ENCODE measurements at places on chromosomes 11 and 22.
A peak's percentile ranks its signal among the peaks of the same experiment; 100 is the strongest.

GRCh38 chr11:69954756-69955155, 123.4 kb upstream of the ANO1 start:
- no peak for DNase-seq

DNA sequence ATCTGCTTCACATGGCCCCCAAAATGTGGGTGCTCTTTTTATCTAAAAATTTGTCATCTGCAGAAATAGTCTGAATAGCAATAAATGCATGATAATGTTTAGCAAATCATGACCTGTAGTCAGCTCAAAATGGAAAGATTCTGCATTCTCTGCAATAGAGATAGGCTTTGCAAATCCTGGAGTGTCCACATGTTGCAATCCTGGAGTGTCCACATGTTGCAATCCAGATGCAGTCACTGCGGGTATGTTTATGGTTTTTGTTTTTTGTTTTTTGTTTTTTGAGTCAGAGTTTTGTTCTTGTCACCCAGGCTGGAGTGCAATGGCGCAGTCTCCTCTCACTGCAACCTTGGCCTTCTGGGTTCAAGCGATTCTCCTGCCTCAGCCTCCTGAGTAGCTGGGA, 20.2 kb upstream of the LRRC32 start:
- DNase-seq = peak; percentile 86

DNA sequence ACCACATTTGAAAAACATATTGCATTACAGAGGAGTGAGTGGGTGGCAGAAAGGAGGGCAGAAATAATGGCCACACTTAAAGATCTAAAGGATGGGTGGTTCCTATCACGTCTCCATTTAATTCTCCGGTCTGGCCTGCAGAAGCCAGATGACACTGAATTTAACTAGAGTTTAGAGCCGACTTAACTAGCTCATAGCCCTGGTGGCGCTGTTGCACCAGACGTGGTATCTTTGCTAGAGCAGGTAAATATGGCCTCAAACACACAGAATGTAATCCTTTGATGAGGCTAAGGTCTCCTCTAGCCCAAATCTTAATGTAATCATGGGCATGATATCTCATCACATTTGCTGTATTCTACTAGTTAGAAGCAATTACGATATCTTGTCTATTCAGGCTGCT, 51.5 kb upstream of the GAL start:
- DNase-seq = peak; percentile 70

GRCh38 chr11:81432333-81432732, 1301.3 kb downstream of the FAM181B start:
- DNase-seq = no peak

DNA sequence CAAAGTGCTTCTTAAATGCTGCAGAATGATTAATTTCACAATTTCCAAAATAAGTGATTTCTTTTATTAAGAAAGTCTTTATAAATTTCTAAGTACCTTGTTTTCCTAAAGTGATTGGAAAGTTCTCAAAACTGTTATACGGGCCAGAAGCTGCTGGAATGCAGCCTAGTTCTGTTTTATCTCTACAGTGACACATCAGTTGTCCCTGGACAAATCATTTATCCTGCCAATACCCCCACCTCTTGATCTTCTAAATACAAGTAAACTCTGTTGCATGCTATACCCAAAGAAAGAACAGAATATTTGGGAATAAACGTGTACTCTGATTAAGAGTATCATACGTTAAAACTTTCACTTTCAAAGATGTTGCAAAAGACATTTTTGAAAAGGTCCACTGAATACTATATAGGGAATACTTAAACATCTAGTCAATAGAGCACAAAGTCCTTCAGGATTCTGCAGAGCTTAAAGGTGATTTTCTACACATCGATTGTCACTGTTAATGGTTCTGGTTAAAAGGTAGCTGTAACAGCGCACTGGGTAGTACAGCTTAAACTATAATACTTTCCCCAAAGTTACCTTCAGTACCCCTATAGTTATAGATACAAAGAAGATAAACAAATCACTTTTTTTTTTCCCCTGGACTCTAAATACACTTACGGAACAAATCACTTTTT, 92.1 kb upstream of the APOA1 start:
- peak; percentile 19 for DNase-seq

- DNase-seq = no peak
Observed at GRCh38 chr11:76054330-76054729, 152.0 kb downstream of the WNT11 start.

- peak; percentile 70 for DNase-seq
Observed at GRCh38 chr11:30789270-30789669, 203.1 kb upstream of the MPPED2 start.

- no peak for DNase-seq
Observed at GRCh38 chr11:128692753-128693415, 988 bp upstream of the FLI1 start.

DNA sequence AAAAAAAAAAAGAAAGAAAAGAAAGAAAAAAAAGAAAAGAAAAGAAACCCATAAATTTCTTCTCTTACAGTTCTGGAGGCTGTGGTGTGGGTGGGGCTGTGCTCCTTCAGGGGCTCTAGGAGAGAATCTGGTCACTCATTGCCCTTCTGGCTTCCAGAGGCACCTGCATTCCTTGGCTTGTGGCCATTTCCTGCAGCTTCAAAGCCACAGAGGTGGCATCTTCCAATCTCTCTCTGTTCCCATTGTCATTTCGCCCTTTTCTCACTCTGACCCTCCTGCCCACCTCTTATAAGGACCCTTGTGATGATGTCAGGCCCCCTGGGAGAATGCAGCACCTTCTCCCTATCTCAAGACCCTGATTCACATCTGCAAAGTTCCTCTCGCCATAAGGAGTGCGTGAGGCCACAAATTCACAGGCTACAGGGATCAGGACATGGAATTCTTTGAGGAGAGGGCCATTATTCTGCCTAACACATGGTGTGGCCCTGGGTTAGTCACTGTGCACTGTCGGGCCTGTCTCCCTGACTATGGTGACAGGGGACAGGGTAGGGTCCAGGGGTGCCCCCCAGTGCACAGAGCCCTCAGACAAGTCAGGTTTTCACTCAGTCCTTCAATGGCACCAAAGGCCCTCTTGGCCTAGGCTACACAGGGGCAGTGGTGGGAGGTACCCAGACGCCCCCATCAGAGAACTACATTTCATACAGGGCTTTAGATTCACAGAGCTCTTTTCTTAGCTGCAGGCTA, 38.6 kb upstream of the PRR5 start:
- DNase-seq = no peak

GRCh38 chr22:40040927-40041326, 46.2 kb downstream of the FAM83F start:
- DNase-seq = no peak

GRCh38 chr11:77127920-77128691, at the start of gene MYO7A:
Gene MYO7A, plus strand, starts transcription at chr11:77128246. Its CDS starts 2,389 bp downstream, at chr11:77130635.
- DNase-seq = peak; percentile 55

DNA sequence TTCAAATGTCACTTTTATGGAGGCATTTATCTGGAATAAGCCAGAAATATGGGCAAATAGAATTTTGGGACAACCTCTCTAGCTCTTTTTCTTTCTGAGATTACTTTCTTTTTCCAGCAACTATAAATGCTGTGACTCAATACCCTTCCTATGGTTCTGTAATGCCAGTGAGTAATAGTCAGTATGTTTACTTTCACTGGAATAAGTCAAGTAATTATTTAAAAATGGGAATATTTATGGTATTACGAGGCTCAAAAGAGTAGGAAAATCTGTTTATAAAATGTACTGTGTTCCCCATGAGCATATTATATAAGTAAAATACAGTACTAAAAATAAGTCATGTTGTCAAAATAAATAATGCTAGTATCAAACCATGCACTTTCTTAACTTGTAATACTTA, 750.5 kb downstream of the LUZP2 start:
- peak; percentile 67 for DNase-seq

DNA sequence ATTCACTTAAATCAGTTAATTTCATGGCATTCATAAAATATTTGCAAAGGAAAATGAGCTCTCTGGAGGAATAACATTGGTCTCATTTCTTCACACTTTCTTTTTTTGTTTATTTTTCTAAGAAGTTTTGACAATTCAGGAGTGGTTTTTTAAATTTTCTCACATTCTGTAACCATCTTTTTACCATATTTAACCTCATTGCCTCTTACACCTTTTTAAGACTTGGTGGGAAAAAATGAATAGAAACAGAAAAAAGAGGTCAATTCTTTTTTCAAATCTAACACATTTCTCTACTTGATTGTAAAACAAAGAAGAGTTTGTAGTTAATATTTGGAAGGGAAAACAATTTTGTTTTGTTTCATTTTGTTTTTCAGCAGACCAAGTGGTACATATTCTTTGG, 1034.7 kb upstream of the RAG2 start:
- no peak for DNase-seq

GRCh38 chr11:107682572-107682971, 29.3 kb downstream of the SLN start:
- DNase-seq = no peak

- no peak for DNase-seq
Observed at GRCh38 chr11:85347291-85347690, 279.9 kb downstream of the DLG2 start.

DNA sequence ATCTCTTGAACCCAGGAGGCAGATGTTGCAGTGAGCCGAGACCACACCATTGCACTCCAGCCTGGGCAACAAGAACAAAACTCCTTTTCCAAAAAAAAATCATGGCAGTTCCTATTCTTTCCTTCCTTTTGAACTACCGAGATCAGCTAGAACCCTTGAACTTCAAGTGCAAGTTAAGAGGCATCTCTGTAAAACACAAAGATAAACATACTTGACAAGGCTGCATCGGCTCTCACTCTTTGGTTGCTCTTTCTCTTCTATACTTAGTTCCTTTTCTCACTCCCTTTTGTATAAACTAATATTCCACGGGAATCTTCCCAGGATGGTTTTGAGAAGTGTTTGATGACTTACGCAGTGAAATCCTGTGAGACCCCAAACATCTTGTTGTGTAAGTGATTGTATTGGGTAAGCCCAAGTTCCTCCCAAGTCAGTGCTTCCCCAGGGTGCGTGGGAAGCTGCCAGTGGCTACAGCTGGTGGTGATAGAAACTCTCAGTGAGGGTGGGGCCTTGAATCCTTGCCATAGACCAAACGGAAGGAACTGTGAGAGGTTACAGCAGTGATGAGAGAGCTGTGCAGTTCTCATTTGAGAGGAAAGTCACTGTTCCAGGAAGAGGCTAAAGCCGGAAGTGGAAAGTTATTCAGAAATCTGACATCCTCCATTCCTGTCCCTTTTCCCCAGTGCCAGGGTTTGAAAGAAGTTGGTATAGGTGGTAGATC, 24.1 kb upstream of the CDC42EP2 start:
- peak; percentile 100 for DNase-seq

GRCh38 chr11:12249590-12250260, 127.6 kb upstream of the PARVA start:
- no peak for DNase-seq

DNA sequence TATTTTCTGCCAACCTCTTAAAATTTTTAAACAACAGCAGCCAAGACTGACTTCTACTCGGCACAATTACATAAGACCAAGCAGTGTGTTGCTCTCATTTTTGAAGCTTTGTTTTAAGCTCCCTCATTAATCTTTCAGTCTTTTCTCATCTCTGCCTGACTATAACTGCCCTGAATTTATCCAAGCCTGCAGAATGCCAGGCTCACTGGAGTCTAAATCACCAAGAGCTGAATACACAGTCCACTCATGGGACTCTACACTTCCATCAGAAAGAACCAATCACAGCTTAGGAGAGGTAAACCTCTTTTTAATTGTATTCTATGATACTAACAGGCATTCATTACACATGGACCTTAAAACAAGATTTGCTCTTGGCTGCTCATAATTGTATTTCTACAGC, 178.7 kb downstream of the CADM1 start:
- DNase-seq = no peak

- peak; percentile 92 for DNase-seq
Observed at GRCh38 chr22:46547883-46548244, 10.4 kb upstream of the CELSR1 start.

DNA sequence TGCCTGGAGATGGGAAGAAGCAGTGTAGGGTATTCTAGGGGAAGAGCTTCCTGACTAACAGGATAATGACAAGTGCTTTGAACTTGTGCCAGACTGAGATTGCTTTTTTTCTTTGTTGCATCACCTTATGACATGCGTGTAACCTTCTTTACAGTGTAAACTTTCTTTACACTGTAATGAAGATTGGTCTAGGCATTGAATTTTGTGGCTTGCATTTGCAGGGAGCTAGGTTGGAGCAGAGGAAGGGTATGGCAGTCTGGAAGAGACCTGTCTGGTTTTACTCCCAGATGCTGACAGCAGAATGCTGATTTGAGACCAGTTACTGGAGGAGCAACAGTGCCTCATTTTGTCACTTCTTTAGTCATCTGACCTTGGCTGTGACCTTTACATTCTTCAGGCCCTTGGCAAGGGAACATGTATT, 5.6 kb downstream of the DDB2 start:
- DNase-seq = peak; percentile 82

- DNase-seq = no peak
Observed at GRCh38 chr11:35141571-35141971, 2.6 kb downstream of the CD44 start.

GRCh38 chr22:22687638-22688500, 43.5 kb downstream of the GGTLC2 start:
- DNase-seq = peak; percentile 65

DNA sequence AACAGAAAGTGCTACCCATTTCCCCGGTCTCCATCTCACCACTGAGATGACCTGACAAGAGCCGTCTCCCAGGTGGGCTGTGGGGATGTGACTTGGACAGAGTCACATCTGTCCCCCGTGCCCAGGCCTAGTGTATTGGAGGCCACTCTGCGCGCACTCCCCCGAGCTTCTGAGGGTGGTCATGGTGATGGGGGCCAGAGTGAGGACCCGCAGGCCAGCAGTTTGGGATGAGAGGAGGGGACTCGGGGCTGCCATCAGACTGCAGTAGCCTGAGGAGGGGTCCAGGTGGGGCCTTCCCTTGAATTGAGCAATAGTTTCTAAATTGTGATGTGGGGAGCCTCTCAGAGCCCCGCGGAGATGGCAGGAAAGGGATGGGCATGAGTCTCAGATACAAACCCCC, 852.6 kb downstream of the TBC1D22A start:
- DNase-seq = no peak

DNA sequence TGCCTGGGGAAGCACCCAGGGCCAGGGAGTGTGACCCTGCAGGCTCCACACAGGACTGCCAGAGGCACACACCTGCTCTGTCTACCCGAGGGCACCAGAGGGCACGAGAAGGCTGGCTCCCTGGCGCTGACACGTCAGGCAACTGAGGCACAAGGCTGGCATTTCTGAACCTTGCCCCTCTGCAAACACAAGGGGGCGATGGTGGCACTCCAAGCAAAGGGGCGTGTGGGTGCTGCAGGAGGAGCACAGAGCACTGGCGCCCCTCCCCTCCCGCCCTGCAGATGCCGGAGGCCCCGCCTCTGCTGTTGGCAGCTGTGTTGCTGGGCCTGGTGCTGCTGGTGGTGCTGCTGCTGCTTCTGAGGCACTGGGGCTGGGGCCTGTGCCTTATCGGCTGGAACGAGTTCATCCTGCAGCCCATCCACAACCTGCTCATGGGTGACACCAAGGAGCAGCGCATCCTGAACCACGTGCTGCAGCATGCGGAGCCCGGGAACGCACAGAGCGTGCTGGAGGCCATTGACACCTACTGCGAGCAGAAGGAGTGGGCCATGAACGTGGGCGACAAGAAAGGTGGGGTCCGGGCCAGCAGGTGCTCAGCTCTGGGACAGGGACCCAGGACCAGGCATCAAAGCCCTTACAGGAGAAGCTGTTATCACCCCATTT, 20.8 kb upstream of the TXNRD2 start:
- peak; percentile 73 for DNase-seq

- DNase-seq = peak; percentile 3
Observed at GRCh38 chr11:23063276-23063675, 203.0 kb upstream of the CCDC179 start.
